ENCODE measurements at places on chromosomes 3 and 15.

GRCh38 chr3:168312984-168313383 lies 217.3 kb upstream of the GOLIM4 start:
- no peak for DNase-seq

- DNase-seq, result no peak
Observed at GRCh38 chr3:32181796-32182195, 56.7 kb upstream of the CMTM8 start.

DNA sequence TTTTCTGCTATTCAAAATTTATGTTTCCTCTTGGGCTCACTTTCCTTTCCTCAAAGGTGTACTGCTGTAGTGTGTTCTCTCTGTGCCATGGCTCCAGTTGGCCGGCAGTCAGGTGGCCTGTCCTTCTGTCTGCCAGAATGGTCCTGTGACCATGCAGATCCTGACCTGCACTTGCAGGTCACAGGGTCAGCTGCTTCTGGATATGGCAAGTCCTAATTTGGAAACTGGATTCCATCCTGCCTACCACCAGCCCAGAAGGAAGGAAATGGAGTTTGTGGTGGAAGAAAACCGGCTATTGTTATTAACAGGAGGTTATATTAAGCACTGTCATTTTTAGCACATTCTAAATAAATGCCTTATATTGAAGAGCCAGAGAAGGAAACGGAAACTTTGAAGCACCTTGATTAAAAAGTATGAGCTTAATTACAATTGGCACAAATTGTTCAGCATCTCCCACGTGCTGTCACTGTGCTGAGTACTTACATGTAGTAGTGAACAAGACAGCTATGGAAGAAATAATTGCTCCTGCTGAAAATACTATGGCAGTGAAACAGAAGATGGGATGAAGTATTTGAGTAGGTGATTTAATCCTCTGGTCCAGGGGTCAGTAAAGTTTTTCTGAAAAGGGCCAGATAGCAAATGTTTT lies 362.8 kb downstream of the PTPRG start:
- no peak for DNase-seq

GRCh38 chr3:12984023-12984823 lies 89.0 kb downstream of the IQSEC1 start:
- peak; percentile 84 for DNase-seq

GRCh38 chr15:48722764-48723661 lies 77.5 kb upstream of the FBN1 start:
- DNase-seq, result peak; percentile 58

GRCh38 chr15:36808411-36809160 lies 229.2 kb downstream of the CDIN1 start:
- DNase-seq, result no peak

DNA sequence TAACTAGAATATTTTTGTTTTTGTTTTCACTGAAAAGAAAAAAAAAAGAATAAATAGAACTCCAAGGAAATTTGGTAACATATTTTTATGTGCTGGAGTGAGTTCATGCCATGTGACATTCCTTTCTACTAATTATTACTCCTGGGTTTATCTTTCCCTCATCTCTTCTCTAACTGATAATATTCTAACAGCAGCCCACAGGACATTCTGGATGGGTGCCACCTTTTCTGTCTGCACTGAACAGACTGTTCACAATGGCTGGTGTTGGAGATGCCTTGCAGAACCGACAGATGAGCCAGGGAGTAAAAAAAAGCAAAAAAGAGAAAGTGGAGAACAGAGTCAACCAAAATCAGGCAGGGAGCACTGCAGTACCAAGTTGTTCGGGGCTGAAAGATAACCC lies 151.3 kb downstream of the OR4M2 start:
- DNase-seq, result no peak

DNA sequence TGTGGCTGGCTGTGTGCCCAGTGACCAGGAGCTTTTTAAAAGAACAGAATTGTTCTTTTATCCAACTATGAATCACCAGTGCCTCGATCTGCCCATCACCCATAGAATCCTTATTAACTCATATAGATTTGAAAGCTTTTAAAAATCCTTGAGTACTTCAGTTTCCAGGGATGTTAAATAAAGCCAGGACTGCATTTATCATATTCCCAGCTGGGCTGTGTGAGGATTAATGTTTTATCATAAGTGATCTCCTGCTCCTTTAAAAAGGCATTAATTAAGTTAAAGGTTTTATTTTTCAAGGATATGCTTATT lies 234.0 kb downstream of the MYRIP start:
- peak; percentile 33 for DNase-seq
